ENCODE measurements at places on chromosomes 3 and 15.

DNA sequence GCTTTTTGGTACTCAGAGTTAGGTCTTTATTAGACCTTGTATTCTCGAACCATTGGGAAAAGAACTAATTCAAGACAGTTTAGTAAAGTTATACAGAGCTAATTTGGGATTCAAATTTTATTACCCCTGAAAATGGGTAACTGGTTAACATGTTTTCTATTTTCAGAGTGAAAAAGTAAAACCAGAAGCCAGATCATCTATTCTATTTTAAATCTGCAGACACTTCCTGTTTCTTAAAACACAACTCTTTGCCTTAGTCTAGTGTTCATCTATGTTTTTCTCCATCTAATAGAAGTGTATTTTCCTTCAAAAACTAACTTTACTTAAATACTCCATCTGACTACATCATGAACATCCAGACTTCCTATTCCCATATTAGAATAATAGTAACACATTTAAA lies 113.4 kb downstream of the CCNL1 start:
- no peak for DNase-seq

- DNase-seq = no peak
Measured at GRCh38 chr3:82960379-82960778, 1198.9 kb upstream of the GBE1 start.

GRCh38 chr3:157559401-157559800 lies 56.2 kb upstream of the VEPH1 start:
- no peak for DNase-seq

GRCh38 chr3:195907934-195908693 lies at the start of gene TNK2:
Gene TNK2 (minus strand): TSS chr3:195908551. CDS start chr3:195888588, 19,963 bp downstream.
- DNase-seq = no peak

GRCh38 chr3:123055352-123055751 lies 11.5 kb upstream of the PDIA5 start:
- no peak for DNase-seq

DNA sequence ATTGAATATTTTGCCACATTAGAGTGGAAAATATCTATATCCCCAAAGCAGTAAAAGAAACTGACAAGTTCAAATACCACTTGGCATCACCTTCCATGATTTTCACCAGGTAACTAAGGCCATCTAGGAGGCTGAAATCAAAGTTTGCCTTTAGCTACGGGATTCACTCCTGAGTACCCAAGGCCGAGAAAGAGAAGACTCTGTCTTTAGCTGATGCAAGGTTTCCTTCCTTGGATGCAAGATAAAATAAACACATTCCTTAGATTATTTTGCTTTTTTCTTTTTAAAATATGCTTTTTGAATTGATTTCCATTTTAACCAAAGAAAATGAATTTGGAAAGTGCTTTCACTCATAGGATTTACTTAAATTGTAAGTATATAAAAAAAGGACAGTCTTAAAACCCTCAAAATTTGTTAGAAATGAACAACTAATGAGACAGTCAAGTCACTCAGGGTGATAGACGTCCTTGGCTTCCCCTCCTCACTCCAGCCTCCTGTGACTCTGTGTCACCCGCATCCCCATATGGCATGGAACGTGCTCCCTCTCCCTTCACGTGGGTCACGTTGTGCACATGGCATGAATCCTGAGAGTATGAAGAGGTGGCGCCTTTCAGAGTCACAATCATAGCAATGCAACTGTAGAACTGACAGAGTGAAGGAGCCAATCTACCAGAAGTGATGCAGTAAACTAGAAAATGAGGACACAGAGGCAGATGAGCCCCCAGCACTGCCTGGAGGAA lies 148.4 kb downstream of the RTP4 start:
- no peak for DNase-seq

DNA sequence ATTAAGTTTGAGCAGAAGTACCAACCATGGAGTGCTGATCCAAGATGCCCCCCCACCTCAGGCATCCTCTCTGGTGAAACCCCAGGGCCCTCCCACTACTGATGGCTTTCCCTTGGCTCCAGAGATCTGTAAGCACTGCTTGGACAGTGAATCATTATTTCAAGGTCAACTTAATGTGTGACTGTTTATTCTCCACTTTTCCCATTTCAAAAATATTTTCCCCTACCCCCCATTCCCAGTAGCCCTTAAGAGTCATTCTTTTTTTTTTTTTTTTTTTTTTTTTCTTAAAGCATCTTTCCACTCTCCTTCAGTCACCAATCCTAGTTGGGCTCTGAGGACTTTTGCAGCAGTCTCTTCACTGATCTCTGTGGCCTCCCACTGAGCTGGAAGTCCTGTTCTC lies 82.6 kb downstream of the PCCB start:
- no peak for DNase-seq

DNA sequence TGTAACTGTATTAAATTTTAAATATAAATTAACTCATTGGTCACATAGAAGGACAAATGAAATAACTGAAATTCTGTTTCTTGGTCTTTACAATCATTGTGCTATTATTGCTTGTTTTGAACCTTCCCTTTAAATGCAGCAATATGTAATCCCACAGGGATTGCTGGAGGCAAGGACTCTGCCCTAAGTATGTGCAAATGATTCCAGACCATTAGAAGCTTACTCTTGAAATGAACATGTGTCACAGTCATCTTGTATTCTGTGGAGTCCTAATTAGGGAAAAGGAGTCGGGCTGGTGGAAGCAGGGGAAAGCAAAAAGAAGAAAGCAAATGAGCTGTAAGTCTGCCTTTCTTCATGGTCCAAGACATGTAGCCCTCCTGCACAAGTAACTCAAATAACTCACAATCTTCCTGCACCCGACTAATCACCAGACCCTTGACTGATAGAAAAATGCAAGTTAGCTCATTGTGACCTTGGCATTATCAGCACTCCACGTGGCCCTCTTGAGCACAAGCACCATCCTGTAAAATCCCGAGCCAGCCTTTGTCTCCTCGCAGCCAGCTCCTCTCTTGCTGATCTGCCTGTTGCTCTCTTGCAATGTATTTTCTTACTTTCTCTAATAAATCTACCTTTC lies 2.3 kb upstream of the TMPRSS7 start:
- no peak for DNase-seq

DNA sequence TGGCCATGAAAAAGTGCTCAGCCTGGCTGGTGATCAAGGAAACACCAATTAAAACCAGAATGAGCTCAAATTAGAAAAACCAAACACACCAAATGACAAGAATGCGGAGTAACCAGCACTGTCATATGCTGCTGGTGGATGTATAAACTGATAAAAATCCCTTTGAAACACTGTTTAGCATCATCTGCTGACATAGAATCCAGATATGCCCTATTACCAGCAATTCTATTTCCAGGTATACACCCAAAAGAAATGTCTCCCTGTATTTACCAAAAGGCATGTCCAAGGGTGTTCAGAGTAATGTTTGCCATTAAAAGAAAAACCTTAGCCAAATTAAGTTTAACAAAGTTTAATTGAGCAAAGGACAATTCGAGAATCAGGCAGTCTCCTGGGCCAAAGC lies 138.6 kb downstream of the FMN1 start:
- no peak for DNase-seq

GRCh38 chr3:5011555-5012256 lies 32.5 kb downstream of the BHLHE40 start:
- no peak for DNase-seq

- peak; percentile 52 for DNase-seq
Measured at GRCh38 chr3:71583566-71584393, at the start of gene FOXP1. Gene FOXP1 (minus strand): TSS chr3:71583728. CDS start chr3:71198381, 385,347 bp downstream.

- no peak for DNase-seq
Measured at GRCh38 chr15:38593524-38593923, 28.9 kb upstream of the RASGRP1 start.

GRCh38 chr15:25616471-25616870 lies 177.6 kb upstream of the UBE3A start:
- no peak for DNase-seq

- no peak for DNase-seq
Measured at GRCh38 chr3:55144015-55144673, 216.3 kb upstream of the LRTM1 start.

DNA sequence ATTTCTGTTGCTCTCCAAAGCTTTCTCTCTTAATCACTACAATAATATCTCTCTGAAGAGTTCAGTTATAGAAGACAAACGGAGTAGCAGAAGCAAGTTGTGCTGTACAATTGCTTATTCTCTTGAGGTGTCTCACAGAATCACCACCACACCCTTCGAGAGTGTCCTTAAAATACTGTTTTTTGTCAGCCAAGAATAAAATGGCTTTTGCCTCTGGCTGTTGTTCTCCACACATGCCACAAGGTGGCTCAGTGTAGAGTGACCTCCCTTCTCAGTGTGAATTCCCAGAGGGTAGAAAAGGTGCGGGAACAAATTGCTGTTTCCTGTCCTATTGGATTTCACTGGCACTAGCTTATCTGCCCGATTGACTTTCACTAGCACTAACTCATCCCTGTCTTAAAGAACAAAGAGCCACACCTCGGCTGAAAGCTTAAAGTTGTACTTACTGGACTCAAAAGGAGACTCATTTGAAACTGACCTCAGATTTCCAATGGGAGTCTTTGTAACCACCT lies 134.2 kb upstream of the SATB1 start:
- DNase-seq = peak; percentile 39

- DNase-seq = no peak
Measured at GRCh38 chr3:121436641-121437040, 109.1 kb downstream of the POLQ start.

GRCh38 chr3:21621181-21621651 lies 129.8 kb downstream of the ZNF385D start:
- no peak for DNase-seq

DNA sequence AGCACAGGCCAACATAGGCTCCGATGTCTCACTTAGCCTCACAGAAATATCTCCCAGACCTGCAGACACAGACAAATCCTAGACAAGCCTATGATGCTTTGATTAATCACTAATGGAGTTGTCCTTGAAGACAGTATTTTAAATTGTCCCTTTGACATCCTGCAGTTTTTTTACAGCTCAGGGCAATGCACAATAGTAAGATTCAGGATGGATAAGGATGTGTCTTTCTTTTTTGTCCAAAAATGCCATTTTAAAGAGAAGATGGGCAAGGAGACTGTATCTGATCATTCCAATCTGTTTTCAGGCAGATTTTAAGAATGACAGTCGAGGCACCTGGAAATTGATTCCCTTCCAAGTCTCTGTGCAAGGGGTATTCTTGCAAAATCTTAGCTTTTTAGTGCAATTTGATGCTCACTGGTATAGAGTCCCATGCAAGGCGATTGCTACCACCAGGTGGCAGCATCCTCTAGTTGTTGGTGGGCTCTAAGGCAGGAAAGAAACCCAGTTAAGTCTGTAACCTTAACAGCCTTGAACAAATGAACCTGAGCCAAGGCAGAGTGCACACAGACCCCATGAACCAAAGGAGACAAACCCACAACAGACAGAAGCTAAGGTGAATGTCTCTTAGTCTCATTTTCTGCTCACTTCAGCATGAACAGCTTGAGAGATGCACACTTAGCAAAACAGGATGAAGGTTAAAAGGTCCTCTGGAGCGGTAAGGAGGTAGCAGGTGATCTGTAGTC lies 51.2 kb upstream of the MINAR1 start:
- DNase-seq = peak; percentile 56

GRCh38 chr15:77819851-77820728 lies 187.4 kb upstream of the LINGO1 start:
- DNase-seq = no peak

DNA sequence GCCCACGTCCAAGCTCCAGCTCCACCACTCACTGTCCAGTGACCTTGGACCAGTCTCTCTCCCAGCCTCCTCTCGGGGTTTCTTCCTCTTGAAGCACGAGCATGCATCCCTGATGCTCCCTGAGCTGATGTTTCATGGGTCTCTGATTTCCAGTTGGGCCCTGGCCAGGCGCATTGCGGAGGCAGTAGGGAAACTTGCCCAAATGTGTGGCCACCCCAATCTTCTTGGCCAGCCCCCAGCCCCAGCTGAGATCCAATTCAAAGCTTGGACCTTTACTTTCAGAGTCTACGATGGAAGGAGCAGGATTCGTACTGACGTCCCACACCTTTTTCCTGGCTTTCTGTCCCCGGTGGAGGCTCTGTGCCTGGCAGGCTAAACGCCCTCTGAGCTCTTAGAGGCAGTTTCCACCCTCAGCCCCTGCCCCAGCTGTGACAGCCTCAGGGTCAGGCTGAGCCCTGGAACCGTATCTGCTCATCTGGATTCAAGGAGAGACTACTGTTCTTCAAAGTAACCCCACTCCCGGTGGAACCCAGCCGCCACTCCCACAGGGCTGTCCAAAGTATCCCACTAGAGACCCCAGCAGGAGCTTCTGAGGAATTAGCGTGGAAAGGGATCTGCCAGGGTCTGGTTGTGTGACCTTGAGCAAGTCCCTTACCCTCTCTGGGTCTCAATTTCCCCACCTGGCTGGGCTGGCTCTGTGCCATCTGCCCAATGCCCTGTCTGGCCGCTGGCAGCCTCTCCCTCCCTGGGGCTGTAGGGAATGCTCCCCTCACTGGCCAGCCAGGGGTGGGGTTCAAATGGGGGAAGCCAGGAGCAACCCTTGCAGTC lies 37.4 kb downstream of the CPN2 start:
- DNase-seq = no peak

DNA sequence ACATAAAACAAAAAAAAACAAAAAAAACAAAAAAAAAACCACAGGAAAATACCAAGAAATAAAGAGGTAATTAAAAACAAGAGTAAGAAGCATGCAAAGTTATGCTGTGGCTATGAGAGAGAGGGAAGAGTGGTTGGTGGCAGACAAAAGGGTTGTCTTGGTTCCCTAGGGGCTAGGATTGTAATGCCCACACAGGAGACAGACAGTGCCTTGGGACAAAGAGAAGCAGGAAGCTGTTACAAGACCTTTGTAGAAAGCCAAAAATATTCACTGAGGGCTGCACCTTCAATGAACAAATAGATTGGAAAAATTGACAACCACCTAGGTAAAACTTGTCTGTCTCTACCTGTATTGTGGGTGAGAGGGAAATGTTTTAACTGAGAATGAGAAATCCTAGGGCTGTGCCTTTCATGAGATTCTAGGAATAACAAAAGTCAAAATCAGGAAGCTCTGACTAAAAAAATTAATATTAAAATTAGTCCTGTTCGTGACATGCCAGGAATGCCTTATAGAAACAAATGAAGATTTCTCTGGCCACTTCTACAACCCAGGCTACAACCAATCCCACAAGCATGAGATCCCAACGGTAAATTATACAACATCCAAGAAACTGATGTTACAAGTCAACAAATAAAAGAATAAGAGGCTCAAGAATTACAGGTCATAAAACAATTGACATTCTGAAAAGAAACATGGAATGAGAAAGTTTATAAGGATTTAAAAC lies 45.0 kb upstream of the PRICKLE2 start:
- DNase-seq = no peak

GRCh38 chr15:35673093-35673684 lies 127.2 kb upstream of the DPH6 start:
- DNase-seq = no peak

DNA sequence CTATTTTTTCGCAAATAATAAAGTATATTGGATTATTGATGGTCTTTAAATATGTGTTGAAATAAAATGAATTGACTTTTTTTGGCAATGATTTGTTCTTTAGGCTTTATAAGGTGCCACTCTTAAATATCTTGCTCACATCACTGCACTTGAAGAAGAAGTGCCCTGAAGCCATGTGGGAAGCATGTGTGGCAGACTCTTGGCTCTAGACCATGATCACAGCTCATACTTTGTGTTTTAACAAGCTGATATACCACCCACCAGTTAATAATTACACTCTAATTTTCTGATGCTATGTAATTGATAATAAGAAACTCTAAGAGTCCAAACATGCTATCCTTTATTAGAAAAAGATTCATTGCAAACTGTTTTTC lies 52.1 kb upstream of the TGFBR2 start:
- DNase-seq = no peak

Measured in SHP77 (cell line).